ENCODE measurements at places on chromosomes 4 and X. TPM values are rescaled to one million over a fixed set of nuclear protein-coding genes. Genes with fewer than 3 reads are reported as not detected.

GRCh38 chrX:49673394-49673793 lies 22.4 kb downstream of the PAGE1 start:
- no peak for DNase-seq

DNA sequence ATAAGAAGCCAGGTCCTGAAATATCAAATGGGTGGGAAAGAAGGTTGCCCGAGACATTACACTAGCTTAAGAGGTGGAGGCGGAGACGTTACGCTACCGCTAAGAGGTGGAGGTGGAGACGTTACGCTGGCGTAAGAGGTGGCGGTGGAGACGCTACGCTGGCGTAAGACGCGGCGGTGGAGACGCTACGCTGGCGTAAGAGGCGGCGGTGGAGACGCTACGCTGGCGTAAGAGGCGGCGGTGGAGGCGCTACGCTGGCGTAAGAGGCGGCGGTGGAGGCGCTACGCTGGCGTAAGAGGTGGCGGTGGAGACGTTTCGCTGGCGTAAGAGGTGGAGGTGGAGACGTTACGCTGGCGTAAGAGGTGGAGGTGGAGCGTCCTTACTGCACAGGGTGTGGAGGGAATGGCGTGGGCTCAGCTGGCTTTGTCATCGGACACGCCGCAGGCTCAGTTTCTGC lies 12.8 kb downstream of the CYP4V2 start:
- no peak for DNase-seq

DNA sequence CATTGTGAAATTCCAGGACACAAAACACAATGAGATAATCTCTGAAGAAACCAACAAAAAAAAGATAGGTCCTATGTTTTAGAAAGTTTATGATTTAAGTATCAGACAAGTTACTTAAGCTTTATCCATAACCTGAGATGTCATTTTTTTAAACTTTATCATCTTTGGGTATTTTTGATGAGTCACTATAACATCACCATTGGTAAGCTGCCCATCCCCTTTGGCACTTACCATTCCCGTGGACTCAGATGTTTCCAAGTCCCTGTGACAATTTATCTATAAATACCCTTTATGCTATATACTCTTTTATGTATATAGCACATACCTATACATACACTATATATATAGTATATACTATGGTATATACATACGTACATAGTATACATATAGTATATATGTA lies 198.9 kb upstream of the GEMIN8 start:
- no peak for DNase-seq

- no peak for DNase-seq
Observed at GRCh38 chr4:2177443-2178093, 64.4 kb downstream of the HAUS3 start.

Gene FHL1
- total RNA-seq = 214 TPM

Gene PABPC1L2B
- 19.3 TPM for total RNA-seq
